Right kidney (tissue), 9 donors: ENCODE measurements at places on chromosomes 2 and 18.

DNA sequence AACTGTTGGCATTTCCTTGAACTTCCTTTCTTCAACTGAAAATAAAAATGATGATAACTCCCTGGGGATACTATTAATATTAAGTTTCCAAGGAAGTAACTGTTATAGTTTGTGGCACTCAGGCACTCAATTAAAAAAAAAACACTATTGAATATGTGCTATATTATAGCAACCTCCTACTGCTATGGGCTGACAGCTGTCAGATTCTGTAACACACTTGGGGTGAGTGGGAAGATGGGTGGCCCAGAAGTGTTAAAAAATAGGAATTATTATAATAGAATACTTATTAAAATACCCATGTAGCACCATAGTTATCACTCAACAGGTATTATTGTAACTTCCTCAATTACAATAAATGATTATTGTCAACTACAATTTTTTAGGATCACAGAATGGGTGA lies 130.9 kb downstream of the RNF152 start:
- no peak for DNase-seq

GRCh38 chr2:202007015-202007982 lies 26.4 kb upstream of the FZD7 start:
- DNase-seq, result no peak

DNA sequence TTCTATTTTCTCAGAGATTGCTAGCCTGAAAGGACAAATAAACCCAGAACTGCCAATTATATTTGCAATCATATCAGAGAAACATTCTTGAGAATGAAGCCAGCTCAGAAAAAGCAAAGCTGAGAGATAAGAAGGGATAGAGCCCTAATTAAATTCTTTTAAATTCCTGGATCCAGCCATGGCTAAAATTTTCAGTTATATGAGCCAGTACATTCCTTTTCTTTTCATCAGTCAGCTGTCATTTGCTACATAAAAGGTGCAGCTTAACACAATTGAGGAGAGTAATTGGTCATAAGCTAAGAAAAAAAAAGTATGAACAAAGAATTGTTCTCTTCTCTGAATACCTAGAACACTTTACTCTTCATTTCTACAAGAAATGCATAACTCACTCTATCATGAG lies 303.5 kb upstream of the FIGN start:
- DNase-seq, result no peak

- no peak for DNase-seq
Measured at GRCh38 chr2:75208738-75209137, 9.4 kb upstream of the TACR1 start.

DNA sequence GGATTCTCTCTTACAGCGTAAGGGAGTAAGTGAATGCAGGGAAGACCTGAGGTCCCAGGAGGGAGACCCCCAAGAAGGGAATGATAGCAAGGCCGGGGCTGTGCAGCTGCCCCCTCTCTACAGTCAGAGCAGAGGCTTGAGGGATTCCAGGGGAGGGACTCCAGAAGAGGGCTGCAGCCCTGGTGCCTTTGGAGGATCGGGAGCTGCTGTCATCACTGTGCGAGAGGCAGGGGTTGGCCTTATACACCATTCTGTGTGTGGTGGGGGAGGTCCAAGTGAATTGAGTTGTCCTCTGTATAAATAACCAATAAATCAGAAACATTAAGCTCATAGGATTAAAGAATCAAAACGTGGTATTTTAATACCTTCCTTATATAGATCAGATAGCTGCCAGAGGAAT lies 114.9 kb downstream of the GLI2 start:
- DNase-seq, result no peak

GRCh38 chr2:144094408-144095151 lies 425.3 kb downstream of the ZEB2 start:
- DNase-seq, result no peak

DNA sequence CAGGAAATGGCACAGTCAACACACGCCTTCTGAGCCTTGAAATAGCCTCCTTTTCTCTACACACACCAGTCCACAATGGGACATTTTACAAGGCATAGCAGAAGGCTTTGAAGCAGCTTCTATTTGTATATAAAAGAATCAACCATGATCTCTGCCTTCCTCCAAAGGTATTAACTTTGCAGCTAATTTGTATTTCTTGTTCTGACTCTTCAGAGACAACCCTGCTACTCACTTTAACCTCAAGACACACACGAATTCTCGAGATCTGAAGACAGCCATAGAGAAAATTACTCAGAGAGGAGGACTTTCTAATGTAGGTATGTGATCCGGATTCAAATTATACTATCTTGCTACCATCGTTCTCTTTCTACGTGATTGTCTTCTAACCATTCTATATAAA lies 104.6 kb downstream of the VIT start:
- DNase-seq, result no peak

DNA sequence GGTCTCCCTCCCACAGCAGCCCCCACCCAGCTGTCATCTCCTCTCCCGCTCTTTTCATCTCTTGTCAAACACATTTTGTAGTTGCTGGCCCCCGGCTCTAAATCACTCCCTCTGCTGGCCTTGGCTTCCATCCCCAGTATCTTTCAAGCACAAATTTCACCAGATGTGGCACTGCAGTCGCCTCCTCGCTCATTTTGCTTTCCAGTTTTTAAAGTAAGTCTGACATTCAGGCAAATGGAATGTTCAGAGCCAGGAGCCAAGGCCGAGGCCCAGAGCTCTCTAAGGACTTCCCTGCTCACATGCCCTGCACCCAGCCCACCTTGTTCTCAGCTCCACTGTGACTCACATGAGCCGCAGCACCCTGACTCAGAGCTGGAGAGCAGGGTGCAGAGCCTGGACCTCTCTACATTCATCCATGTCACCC lies 158.4 kb downstream of the GALNT14 start:
- no peak for DNase-seq

GRCh38 chr18:79627750-79628294 lies 51.8 kb upstream of the CTDP1 start:
- no peak for DNase-seq

- no peak for DNase-seq
Measured at GRCh38 chr2:221034973-221035372, 537.1 kb downstream of the EPHA4 start.

- DNase-seq, result peak; percentile 72
Measured at GRCh38 chr2:72143441-72144273, 4.0 kb downstream of the CYP26B1 start.

GRCh38 chr2:234158812-234159211 lies 108.3 kb downstream of the SPP2 start:
- no peak for DNase-seq

DNA sequence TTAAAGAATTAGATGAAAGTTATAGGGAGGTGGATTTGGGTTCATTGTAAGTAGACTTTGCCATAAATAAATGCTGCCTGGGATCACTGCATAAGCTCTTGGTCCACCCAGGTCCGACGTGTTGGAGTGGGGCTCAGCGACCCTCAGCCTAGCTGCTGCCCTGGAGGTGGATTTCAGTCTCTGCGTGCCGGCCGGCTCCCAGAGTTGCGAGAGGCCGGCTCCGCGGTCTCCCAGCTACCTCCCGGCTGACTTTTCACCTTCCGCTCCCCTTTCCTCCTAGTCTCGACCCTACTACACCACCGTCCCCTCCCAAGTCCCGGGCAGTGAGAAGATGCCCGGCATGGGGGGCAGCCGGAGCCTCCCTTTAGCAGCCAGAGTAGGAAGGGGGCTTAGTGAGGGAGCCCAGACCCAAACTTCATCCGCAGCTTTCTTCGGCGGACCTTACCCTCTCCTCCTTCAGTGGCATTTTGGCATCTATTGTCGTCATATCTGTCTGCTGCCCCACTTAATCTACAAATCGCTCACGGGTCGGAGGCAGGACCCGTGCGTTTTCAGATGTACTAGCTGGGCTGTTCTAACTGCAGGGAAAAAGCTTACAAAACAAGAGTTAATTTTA lies 8.1 kb downstream of the EMX1 start:
- peak; percentile 59 for DNase-seq

GRCh38 chr2:13006829-13007717 lies 290.3 kb downstream of the TRIB2 start:
- DNase-seq, result peak; percentile 62

DNA sequence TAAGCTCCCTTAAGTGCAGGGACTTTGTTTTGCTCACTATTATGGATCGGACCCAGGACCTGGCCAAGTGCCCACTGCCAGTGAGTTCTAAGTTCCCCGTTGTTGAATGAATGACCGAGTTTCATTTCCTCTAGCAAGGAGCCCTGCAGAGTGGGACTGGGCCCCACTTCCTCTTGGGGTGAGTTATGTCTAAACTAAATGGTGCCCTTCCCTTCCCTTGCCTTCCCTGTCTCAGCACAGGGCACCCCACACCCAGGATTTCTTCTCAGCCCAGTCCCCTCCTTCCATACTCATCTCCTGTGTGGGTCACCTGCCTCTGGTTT lies 195.3 kb upstream of the HS6ST1 start:
- no peak for DNase-seq

GRCh38 chr2:203898657-203899056 lies 31.1 kb downstream of the CTLA4 start:
- no peak for DNase-seq

DNA sequence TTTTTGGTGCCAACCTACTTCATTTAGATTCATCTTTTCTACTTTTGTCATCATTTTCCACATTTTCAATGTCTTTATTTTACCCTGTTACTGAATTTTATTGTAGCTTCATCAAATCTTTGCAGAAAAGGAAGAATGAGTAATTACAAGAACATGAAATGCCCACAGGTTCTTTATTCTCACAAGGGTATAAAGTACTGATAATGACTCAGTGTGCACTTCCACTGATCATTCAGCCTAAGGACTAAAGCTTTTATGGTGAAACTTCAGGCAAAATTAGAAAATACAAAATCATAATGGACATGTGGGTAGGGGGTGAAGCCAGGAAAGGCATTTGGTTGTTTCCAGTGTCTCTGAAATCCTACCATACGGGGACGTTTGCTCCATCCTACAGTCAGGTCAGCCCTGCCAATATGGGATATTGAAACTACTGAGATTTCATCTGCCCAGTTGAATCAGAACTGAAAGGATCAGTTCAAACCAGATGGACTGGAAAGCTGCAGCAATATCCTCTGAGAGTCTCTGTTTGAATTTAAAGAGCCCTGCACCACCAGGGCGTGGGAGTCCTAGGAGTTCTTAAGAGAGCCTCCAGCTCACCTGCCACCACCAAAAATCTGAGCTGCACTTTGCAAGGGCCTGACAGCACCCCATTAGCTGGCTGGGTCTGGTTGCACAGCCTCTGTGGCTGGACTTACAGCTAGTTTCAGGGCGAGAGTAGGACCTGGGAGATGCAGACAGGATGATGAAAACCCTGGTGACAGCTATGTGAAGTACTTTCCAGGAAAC lies 390.4 kb downstream of the CMPK2 start:
- DNase-seq, result no peak

GRCh38 chr2:32904751-32905150 lies 42.0 kb upstream of the LTBP1 start:
- no peak for DNase-seq

DNA sequence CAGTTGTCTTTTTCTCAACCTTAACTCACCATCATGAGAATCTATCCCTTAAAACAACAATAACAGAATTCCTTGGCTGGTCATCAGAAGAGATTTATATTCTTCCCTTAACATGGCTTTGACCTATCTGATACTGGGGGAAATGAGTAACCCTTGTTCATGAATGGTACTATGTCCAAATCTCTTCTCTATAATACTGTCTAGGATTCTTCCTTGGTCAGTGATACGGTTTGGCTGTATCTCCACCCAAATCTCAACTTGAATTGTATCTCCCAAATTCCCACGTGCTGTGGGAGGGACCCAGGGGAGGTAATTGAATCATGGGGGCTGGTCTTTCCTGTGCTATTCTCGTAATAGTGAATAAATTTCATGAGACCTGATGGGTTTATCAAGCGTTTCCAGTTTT lies 282.0 kb upstream of the SIX2 start:
- no peak for DNase-seq

- DNase-seq, result no peak
Measured at GRCh38 chr2:164964700-164965099, 9.4 kb upstream of the SLC38A11 start.

DNA sequence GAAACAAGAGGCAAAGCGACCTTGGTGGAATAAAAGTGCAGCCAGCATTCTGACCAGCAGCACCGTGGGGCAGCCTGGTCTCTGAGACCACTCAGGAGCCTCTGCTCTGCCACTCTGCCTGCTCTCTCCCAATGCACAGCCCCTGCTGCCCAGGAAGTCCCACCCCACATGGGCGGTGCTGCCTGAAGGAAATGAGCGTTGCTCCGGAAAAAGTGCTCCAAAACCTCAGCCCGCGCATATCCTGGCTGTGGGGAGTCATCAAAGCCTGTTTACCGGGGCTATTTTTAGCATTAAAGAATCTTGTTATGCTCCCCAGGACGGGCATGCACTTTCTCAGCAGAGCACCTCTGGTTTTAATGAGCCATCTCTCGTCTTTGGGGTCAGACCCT lies 54.5 kb downstream of the EPAS1 start:
- DNase-seq, result no peak

DNA sequence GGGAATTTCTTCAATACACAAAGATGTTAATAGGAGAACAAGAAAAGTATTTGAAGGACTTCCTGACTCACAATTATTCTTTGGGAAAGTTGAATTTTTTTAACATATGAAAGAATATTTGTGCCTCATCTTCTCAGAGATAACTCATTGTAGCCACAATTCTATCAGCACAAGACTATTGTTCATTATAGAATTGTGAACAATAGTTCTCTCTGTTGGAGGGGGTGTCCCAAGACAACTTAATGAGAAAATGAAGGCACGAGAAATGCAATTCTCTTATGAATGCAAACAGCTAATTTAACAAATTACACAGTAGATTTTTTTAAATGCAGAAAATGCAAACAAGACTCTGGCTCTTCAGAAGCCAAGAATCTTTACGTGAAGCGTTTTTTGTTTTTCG lies 157.0 kb downstream of the BARD1 start:
- DNase-seq, result no peak

- DNase-seq, result no peak
Measured at GRCh38 chr2:224630659-224631550, 45.7 kb upstream of the CUL3 start.

- DNase-seq, result no peak
Measured at GRCh38 chr2:133733901-133734255, 165.6 kb upstream of the NCKAP5 start.

GRCh38 chr18:5787936-5788335 lies 107.4 kb downstream of the TMEM200C start:
- DNase-seq, result peak; percentile 17
